ENCODE measurements at places on chromosomes 7 and 10. TPM values are rescaled to one million over a fixed set of nuclear protein-coding genes. Genes with fewer than 3 reads are reported as not detected.

TRIL gene
- polyA plus RNA-seq, result not detected

PKD1L1 gene
- polyA plus RNA-seq, result 0.07 TPM

DNA sequence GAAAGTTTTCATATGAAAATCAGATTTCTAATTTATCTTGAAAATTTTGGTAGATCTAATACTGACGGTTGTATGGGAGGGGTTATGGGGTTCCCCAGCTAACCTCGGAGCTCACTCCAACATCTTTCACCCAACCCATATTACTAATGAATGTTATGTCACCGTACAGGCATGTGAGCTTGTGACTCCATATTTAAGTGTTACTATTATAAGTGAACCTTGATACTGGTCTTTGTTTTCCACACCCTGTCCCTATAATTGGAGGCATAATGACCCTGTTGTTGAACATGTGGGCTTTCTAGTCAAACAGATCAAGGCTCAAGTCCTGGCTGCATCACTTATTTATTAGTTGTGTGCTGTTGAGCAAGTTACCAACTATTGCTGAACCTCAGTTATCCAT, 27.2 kb downstream of the WDFY4 start:
- DNase-seq, result no peak

DNA sequence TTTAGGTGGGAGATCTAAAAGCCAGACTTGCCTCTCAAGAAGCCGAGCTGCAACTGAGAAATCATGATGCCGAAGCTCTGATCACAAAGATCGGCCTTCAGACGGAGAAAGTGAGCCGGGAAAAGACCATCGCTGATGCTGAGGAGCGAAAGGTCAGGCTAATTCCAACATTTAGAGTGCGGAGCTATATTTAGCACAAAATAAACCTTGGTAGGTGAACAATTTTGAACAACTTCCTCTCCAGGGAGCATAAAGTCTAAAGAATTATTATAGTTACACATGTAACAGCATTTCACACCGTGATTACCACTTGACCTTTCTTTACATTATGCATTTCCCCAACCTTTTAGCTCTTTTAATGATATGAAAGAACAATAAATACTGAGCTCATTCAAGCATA, 166.7 kb downstream of the CDCA7L start:
- no peak for DNase-seq

DNA sequence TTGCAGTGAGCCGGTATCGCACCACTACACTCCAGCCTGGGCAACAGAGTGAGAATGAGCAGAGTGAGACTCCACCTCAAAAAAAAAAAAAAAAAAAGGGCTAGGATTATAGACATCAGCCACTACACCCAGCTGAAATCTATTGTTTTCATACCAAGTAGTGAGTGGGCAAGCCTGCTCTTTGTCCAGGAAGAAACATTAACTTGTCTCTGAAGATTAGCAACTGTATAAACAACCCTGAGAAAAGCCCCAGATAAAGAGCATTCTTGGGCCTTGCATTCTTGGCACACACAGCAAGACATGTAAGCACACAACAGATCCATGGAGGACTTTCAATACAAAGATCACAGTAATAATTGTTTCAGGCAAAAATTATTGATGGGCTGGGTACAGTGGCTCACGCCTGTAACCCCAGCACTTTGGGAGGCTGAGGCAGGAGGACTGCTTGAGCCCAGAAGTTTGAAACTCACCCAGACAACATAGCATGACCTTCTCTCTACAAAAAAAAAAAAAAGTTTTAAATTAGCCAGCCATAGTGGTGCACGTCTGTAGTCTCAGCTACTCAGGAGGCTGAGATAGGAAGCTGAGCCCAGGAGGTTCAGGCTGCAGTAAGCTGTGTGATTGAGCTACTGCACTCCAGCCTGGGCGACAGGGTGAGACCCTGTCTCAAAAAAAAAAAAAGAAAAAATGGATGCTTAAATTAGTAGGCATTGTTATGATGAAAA, 4.4 kb downstream of the PSPH start:
- no peak for DNase-seq

DNA sequence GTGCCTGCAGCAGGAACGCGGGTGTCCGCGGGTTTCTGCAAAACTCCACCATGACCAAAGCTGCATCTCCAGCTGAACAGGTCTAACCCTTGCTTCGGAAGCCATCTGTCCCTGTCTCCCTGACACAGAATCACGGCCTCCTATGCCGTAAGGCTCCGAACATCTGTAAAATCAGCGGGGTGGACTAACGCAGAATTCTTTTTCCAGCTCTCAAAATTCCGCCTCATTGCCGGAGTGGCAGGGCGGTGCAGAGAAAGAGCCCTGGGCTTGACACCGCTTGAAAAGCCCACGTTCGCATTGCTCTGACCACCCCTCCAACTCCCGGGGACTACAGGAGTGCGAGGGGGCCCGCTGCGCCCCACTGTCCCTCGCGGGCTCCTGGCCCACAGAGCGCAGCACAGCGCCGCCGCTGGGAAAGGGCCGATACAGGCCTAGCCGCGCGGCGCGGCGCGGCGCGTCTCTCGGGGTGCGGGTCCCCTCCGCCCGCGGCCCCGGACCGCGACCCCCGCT, 409 bp downstream of the DNMBP start:
- no peak for DNase-seq

GRCh38 chr7:42235741-42236161, 1.3 kb downstream of the GLI3 start:
- DNase-seq, result no peak

DNA sequence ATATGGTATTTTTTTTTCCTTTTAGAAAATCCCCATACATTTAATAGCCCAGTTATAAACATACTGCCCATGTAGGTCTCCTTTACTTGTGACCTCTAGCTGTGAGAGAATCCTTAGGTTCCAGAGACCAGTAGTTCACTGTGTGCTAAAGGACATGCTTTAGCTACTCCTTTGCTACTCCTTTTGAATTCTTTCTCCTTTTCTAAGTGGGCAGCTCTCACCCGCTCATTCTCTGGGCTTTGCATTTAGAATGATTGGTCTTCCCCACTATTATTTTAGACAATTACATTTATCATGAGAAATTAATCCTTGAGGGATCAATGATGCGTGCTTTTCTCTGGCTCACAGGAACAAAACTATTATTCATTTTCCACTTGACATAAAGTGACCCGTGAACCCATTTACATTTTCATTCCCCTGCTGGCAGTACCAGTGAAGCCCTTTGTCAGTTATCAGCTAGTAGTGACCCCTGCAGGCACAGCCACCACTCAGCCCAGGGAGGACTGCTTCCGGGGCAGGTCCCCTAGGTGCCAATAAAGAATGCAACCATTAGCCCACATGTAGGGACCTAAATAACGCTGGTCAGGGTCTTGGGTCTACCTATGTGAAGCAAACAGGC, 844.3 kb downstream of the CNTNAP2 start:
- no peak for DNase-seq

All from naive thymus-derived CD8-positive, alpha-beta T cell (primary cell).